Stimulated activated CD8-positive, alpha-beta memory T cell treated with anti-CD3 and anti-CD28 coated beads, Interleukin-7, amount 100 ng/mL, for 1 hour (primary cell): ENCODE measurements at places on chromosomes 2 and 18.

GRCh38 chr2:179106676-179107428 lies 56.9 kb upstream of the CCDC141 start:
- no peak for DNase-seq

- no peak for DNase-seq
These were observed 43.4 kb downstream of the EPB41L3 start for GRCh38 chr18:5500158-5500939.

DNA sequence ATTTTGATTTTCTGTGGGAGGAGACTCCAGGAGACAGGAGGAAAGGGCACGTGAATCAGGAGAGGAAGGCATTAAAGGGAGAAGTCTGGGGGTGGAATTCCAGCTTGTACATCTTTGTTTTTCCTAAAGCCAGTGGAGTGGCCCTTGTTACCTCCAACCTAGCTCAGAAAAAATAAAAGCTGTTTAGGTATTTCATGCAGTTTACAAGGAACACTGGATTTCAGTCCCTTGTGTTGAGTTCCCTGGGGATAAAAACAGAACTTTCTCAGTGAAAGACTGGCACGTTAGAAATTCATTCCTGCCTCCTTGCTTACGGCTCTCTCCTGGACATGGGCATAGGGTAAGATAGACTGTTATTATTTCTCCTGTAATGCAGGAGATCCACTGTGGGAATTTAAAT lies 170.2 kb downstream of the ZEB2 start:
- no peak for DNase-seq

DNA sequence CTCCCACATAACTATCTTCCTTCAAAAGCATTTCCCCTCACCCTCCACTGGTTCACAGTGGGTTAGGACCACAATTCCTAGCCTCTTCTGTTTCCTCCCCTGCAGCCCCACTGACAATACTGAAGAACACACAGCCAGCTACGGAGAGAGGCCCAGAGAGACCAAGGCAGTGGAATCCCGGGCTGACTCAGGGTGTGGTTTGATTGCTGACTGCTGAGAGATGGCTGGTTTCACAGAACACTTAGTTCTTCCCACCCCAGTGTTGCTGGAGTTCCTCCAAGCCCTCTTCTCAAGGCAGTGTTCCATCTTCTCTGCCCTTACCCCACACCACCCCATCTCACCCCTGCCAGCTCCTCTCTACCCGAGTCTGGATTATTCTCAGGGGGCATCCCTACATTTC lies 43.3 kb upstream of the ZFP36L2 start:
- DNase-seq: no peak

GRCh38 chr2:139218181-139218580 lies 438.0 kb upstream of the NXPH2 start:
- DNase-seq: no peak

GRCh38 chr2:7115906-7116305 lies 198.7 kb downstream of the RNF144A start:
- no peak for DNase-seq

DNA sequence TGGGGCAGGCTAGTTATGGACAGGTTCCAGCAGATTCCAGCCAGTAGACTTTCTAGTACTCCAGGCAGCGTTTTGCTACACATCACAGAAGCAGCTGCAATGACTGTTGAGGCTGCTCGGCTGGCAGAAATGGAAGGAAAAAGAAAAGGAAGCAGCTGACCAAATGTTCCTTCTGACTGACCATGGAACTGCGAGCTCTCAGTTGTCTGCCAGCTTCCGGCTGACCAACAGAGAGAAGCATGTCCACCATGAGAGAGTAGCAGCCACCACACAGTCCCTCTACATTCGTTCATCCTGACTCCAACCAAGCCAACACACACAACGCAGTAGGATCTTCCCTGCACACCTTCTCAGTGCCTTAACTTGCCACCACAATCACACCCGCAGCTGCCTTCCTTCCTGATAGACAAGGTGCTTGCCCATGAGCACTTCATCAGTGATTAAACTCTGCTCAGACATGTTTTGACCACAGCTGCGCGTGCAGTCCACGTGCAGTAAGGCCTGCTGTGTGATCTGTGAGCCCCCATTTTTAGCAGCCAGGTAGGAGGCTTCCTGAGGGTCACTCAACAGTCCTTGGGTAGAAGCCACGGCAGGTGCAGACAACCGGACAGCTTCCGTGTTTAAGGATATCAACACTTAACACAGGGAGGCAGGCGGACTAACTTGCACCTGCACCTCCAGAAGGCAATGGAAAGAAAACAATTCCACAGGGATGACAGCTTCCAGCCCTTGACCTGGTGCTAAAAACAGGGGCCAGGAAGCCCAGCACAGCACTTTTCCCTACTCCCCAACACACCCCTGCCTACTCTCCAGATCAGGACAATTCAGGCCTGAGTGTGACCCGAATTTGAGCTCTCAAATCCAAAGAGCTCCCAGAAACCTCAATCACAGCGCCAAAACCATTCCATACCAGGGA lies 996 bp downstream of the TGFBRAP1 start:
- DNase-seq: no peak

DNA sequence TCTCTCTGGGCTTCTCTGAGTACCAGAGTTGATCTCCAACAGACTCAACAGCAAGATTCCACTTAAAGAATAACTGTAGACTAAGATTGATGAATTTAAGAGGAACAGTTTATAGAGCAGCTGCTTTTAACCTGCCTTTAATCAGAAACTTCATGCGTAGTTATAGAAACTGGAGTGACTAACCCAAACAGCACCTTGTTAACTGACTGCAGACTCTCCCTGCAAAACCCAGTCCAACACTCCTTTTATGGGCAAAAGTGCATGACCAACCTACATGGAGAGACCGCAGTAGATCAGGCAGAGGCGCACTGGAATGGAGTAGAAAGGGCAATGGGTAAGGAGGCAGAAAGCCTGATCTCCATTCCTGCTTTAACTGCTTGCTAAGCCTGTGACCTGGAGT lies 110.6 kb downstream of the NRP2 start:
- DNase-seq: no peak

DNA sequence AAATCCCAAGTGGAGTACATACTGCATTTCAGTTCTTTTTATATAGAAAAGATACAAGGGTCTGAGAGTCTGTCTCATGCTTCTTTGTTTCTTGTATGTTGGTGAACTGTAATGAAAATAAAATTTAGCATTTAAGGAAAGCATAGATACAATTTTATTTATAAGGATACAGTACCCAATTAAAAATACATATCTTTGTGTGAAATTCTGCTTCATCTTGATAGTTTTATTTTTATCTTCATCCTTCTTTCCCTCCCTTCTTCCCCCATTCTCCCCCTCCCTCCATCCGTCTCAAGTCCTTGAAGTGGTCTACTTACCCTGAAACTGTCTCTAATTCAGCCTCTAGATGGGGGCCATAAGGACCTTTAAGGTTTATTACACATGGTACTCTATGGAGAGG lies 359.8 kb downstream of the CDH7 start:
- DNase-seq: no peak
